Karpas-422 (cell line): ENCODE measurements at places on chromosomes 5 and 9.
A peak's percentile ranks its signal among the peaks of the same experiment; 100 is the strongest.

GRCh38 chr9:136773386-136774044, 9.2 kb upstream of the LCN15 start:
- peak; percentile 89 for DNase-seq

DNA sequence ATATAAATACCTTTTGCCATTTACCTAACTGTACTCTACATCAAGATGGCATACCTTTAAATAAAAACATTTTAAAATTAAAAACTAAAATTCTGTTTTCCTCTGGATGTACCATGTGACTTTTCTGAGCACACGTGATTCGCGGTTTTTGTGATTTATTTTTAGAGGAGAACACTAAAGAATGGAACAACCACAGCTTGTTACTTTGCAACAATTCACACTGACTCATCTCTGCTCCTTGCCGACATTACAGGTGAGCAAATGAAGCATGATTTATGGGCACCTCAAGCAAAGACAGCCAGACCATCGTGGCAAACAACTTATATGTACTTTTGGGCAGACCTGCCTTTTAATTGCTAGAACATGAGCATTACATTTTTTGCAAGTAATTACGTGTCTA, 61.3 kb downstream of the GDA start:
- DNase-seq = no peak

- DNase-seq = no peak
These were observed 58.3 kb downstream of the EGFLAM start for GRCh38 chr5:38316544-38317224.

DNA sequence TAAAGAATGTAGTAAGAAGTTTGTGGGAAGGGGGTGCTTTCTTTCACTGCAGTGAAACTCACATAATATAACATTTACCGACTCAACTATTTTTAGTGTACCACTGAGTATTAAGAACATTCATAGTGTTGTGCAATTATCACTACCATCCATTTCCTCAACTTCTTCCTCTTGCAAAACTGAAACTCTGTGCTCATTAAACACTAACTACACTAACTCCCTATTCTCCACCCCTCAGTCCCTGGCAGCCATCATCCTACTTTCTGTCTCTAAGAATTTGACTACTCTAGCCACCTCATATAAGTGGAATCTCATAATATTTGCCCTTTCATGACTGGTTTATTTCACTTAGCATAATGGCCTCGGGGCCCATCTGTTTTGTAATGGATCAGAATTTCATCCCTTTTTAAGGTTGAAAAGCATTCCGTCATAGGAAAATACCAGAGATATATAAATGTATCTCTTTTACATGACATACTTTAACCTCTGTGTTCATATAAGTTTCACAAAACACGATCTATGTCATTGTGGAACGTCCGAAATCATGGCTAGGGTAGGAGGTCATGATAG, 56.3 kb upstream of the DIRAS2 start:
- DNase-seq = no peak

DNA sequence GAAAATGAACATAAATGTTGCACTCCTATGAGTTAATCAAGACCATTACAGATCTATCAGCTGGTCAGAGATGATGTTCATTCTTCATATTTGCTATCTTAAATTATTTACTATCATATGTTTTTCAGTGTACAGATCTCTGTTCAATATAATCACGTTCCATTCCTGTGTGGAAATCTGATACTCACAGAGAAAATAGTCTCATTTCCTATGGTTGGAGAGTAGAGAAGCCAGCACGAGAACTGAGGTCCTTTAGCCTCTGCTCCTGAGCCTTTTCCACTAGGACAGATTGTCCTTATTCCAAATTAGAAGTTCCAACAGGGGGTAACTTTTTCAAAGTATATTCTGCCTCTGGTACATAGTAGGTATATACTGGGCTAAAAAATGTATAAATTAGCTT, 29.2 kb downstream of the UGCG start:
- DNase-seq = no peak

DNA sequence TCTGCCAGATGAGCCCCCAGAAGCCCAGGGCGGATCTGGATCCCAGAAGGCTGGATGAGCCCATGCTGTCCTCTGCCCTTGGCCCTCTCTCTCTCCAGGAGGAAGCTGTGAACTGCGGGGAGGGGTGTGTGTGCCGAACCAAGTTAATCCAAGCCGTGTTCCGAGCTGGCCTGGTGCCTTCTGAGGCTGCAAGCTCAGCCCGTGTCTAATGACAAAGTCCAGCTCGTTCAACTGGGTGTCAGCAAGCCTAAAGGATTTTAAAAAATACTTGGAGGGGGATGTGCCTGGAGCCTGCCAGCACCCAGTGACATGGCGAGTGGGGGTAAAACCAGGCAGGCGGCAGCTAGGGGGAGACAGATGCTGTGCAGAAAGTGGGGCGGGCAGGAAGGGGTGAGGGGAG, 8.0 kb downstream of the STC2 start:
- DNase-seq = no peak

- peak; percentile 72 for DNase-seq
These were observed 12.7 kb upstream of the DNAH5 start for GRCh38 chr5:13957032-13957645.

DNA sequence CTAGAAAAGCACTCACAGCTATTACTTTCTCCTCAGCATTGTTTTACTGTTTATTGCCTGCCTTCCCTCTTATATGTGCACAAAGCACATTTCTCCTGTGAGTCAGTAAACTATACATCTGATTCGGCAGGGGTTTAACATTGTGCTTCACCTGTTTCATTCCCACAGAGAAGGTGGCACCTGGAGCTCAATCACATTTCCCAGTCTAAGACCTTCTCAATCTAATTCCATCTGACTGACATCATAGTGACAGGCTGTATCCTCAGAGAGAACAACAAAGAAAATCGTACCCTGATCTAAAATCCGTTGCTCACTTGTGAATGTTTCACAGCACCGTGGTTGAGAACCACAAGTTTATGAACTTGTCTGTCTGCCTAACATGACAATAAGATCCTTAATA, 92.4 kb upstream of the CAST start:
- no peak for DNase-seq

DNA sequence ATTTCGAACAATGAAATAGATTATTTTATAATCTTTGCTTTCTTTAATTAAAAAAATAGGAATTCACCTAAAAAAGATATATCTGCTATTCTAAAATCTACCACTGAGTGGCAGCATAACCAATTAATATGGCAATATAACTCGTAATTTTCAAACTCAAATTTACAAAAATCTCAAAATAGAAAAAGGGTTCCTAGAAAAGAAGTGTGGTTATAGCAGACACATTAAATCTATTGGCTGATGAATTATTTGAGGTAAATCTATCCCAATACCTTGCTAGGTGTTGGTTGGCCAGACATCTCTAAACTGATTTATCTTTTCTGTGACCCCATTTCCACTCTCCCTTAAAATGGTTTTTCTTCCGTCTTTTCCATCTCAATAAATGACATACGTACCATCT, 30.2 kb upstream of the NRG2 start:
- peak; percentile 78 for DNase-seq

DNA sequence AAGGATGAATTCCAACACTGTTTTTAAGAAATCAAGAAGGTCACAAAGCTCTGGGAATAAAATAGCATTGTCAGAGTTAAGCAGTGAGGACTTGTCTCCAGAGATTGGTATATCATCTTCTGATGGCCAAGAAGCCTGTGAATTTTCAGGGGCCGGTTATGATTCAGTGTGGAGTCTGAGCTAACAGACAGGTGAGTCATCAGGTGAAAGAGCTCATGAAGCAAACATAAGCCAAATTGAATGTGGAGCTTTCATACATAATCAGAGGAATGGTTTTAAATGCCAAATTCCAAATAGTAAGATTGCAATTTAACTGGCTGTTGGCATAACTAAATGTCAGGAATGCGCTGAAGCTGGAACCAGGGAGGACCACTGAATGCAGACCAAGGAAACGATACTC, 494.2 kb downstream of the MTRR start:
- no peak for DNase-seq

GRCh38 chr5:1335540-1336095, 9.3 kb downstream of the CLPTM1L start:
- DNase-seq = no peak

- no peak for DNase-seq
These were observed 15.2 kb upstream of the TNIP1 start for GRCh38 chr5:151096001-151096373.

GRCh38 chr9:110537841-110538646, 41.5 kb downstream of the SVEP1 start:
- no peak for DNase-seq

GRCh38 chr5:107808671-107809137, 138.0 kb upstream of the EFNA5 start:
- DNase-seq = no peak

- DNase-seq = peak; percentile 90
These were observed 996 bp upstream of the GAS1 start for GRCh38 chr9:86948074-86948929.
